ENCODE measurements at places on chromosomes 5 and 9.

- no peak for DNase-seq
These were observed 313.7 kb downstream of the TRIM32 start for GRCh38 chr9:117000834-117001233.

DNA sequence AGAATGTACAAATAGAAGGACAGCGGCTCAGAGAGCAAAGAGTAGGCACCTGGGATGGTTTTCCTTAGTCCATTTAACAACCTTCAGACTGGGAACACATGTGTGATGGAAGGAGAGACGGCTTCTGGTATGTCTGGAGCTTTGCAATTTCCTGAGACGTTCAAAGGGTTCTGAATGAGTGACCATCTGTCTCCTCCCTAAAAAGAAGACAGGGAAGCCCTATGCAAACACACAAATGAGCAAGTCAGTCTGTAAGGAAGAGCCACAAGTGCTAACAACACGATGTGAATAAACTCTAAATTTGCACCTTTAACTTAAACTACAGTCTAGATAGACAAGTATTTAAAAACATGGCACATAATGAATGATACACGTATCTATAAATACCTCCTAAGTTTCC lies 391.0 kb downstream of the ICE1 start:
- DNase-seq: no peak

- no peak for DNase-seq
These were observed 18.3 kb downstream of the BRD3OS start for GRCh38 chr9:134043531-134043988.

- DNase-seq: no peak
These were observed 28.3 kb upstream of the NR3C1 start for GRCh38 chr5:143431789-143432188.

DNA sequence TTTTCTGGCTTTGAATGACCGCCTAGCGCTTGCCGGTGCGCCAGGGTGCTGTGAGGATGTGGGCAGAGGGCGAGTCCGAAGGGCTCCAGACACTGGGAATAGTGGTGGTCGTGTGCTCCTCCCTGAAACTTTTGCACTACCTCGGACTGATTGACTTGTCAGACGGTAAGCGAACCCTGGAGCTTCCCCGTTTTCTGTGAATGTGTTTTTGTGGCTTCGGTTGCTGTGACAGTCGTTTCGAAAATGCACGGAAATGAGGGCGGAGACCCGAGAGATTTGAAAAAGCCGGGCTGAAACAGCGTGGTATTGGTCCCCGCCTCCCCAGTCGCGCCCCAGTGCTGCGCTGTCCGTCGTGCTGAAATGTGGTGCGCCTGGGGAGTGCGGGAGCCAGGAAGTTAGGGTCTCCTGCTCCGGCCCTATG lies 102.5 kb upstream of the GABRP start:
- DNase-seq: peak; percentile 36

DNA sequence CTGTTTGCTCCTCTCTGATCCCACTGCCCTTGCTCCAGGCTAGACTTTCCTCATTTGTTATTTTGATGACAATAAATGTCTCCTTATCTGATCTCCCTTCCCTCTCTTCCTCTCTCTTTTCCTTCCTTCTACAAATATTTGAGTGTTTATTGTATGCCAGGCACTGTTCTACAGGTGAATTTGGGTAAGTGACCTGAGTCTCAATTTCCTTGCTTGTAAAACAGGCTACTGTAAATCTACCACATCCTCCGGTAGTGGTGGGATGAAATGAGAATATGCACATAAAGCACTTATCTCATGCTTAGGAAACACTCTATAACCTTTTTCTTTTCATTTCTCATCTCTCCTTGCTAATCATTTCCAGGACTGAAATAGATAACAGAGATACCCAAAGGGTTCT lies 86.4 kb downstream of the HMHB1 start:
- DNase-seq: no peak

DNA sequence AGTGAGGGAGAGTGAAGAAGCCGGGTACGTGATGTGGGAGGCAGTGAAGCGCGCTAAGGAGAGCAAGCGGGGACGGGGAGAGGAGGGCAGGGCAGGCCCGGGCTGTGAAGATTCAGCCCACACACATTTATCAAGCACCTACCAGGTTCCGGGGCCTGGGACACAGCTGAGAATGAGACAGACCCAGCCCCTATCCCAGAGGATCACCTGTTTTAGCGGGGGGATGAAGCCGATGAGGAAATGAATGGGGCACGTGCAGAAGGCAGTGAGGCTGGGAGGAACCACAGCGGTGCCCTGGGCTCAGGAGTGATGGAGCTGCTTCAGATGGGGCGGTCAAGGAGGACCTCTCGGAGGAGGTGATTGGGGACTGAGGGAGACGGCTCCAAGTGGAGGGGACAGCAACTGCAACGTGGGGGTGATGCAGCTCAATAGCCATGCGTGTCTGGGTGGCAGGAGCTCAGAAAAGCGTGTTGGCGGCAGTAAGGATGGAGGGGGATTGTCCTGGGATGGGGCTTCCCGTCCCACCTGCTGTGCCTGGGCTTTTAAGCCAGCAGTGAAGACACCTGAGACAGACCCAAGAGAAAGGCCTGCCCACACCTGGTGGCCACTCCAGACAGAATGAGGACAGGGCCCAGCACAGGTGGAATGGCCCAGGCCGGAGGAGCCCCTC lies 77.5 kb upstream of the UNC5A start:
- DNase-seq: no peak

- no peak for DNase-seq
These were observed 32.4 kb downstream of the RASEF start for GRCh38 chr9:83030391-83031107.

- no peak for DNase-seq
These were observed 108.0 kb downstream of the PAM start for GRCh38 chr5:102863058-102863457.

DNA sequence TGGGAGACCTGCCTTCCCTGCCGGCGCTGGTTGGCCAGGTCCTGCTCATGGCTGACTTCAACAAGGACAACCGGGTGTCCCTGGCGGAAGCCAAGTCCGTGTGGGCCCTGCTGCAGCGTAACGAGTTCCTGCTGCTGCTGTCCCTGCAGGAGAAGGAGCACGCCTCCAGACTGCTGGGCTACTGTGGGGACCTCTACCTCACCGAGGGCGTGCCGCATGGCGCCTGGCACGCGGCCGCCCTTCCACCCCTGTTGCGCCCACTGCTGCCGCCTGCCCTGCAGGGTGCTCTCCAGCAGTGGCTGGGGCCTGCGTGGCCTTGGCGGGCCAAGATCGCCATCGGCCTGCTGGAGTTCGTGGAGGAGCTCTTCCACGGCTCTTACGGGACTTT lies 10.6 kb downstream of the DIPK1B start:
- DNase-seq: no peak

DNA sequence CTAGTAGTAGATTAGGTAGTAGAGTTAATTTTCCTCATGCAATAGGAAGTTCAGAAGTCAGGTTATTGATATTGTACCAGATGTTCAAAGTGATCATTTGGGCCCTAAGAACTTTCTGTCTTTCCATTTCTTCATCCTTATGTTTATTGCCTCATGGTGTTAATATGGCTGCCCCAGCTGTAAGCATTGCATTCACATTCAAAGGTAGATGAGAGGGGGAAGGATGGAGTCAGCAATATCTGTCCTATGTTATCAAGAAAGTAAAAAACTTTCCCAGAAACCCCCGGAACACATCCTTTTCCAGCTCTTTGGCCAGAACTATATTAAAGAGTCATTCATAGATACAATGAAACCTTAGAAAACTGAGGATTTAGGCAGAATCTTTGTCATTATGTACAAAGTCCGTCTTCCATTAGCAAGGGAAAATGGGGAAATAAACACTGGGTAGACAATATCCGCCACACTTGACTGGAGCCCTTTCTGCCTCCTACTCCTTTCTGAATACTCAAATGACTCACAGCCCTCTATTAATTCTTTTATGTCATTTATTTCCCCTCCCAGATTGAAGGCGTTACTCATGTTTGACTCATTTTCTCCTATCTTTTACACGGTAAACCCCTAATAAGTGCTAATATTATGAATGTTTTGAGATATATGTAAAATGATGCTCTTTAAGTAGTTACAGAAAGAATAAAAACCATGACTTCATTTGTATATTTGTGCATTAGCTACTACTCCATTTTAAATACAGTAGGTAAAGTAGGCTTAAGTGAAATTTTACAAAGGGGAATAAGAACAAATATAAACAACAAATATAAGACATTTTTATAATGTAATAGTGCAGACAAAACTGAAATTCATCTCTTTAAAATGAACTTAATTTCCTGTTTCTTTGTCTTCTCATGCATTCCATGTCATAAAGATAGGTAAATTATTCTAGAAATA lies 127.6 kb downstream of the SLF1 start:
- DNase-seq: peak; percentile 45

DNA sequence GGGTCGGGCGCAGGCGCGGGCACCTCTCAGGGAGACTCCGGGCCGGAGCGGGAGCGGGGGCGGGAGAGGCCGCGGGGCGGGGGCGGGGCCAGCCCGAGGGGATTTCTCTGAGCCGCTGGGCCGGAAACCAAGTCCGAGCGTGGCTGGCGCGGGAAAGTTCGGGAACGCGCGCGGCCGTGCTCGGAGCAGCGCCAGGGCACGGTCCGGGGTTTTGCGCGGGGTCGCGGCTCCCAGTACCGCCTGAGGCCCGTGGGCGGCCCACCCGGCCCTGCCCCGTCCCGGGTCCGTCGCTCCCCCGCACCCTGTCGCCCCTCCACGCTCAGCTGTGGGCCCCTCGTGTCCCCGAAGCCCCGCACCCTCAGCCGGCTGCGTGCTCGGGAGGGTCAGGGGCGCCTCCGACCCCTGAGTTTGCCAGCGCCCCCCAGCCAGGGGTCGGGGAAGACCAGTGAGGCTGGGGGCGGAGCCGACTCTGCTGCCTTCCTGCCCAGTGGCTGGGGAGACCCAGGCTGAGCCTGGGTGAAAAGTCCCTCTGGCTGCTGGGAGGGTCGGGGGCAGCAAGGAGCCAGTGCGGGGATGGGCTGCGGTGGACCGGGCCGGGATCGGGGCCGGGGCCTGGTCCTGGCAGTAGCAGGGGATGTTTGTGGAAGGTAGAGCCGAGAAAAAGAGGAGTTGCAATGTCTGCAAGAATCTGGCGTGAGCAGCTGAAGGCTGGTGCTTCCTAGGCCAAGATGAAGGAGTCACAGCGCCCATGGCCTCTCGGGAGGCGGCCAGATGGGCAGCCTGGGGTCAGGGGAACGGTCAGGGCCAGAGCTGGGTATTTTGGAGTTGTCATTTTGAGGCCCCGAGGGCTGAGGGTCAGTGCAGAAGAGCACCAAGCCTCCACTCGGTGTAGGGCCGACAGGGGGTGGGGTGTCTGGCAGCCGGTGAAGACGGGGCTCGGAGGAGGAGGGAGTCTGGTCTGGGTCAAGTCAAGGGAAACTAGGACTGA lies 588 bp downstream of the TRAF2 start:
- DNase-seq: peak; percentile 46

DNA sequence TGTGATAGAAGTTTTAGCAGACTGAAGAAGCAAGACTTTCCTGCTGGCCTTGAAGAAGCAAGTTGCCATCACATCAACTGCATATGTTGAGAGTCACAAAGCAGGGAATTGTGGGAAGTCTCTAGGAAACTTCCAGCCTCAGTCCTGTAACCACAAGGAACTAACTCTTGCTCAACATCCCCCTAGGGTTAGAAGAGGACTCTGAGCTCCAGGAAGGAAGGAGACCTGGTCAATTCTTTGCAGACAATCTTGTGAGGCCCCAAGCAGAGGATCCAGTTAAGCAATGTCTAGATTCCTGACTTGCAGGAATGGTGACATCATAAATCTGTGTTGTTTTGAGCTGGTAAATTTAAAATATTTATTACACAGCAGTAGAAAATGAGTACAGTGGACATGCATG lies 18.6 kb upstream of the ZNF366 start:
- DNase-seq: no peak

GRCh38 chr5:111774525-111774924 lies 17.5 kb upstream of the NREP start:
- no peak for DNase-seq

DNA sequence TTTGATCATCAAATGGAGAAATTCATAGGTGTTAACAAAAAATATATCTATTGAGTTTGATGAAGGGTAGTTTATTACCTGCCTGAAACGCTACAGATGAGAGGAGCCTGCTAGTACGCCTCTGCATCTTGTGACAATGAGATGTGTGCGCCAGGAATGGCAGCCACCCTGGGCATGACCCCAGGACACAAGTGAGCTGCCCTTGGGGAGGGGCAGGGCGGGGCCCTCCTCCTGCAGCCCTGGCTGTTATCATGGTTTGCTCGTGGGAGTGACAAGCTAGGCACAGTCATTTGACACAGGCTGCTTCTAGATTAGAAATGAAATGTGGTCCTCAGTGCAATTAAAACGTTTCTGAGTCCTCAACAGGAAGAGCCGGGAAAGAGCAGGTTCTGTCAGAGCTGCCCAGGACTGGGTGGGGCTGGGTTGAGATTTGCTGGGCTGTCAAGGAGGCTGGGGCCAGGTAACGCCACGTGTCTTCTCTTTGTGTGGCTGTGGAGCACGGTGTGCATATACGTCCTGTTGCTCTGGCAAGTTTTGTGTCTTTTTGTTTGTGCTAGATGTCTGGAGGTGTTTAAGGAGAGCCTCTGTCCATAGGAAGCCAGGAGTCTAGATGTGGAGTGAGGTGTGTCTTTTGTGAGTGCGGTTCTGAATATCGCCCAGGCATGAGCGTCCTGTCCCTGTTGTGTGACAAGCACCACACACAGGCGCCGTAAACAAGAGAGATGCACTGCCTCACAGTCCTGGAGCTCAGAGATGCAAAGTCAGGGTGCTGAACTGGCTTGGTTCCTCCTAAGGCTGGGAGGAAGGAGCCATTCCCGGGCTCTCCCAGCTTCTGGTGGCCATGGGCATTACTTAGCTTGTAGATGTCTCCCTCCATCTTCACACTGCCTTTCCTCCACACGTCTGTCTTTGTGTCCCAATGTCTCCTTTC lies 129.0 kb upstream of the IRX4 start:
- DNase-seq: no peak

- DNase-seq: no peak
These were observed 238.2 kb downstream of the GLIS3 start for GRCh38 chr9:4061717-4062116.

- DNase-seq: no peak
These were observed 25.1 kb upstream of the MED10 start for GRCh38 chr5:6403416-6403815.

DNA sequence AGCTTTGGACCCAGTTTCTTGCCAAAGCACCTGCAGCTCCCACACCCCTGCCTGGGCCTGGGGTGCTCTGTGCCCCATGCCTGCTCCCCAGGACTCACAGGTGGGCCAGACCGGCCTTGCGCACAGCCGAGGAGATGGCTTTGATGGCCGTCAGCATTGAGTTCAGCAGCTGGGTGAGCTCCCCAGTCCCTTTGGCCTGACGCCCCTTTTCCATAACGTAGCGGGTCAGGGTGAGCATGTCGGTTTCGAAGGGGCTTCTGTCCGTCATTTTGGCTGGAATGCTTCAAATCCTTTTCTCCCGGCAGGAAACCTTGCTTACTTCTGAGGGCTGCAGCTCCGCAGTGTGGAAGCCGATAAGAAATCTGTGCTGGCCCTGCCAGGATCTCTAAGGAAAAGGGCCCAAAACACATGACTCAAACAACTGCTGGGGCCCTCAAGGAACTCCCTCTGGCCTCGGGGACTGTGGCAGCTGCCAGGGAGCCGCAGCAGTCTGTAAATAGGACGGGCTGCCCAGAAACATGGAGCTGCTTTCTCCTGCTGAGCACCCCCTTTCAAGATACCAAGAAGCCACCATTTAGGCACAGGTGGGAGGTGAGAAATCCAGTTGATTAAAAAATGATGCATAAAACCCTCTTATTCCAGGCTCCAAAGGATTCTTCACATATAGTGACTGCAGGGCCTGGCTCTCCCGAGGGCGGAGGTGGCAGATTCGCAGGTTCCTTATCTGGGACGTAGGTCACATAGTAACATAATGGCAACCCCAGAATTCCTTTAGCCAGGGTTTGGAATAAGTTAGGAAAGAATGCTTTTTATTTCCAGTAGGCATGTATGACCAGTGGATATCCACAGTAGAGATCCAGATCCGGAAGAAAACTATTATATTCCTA lies at the start of gene FBP2:
Gene FBP2, minus strand, starts transcription at position 366 of the 887 bp plus-strand sequence. Its CDS starts 98 bp downstream, at position 268.
- DNase-seq: no peak
